LNCaP clone FGC (cell line): ENCODE measurements at places on chromosomes 3 and 15.

DNA sequence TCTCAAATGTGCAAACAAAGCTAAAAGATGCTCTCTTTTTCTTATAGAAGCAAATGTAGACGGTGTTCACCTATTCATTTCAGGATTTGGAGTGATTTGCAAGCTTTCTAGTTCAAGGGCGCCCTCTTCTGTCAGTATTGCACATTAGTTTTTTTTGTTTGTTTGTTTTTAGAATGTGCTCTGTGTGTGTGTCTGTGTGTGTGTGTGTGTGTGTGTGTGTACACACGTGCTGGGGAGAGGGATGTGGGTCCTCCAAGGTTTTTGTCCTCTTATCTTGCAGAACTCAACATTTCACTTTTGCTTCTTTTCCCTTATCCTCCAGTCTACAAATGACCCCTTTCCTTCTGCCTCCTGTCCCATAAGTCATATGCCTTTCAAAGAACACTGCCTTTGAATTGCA, 23.5 kb downstream of the DNAH1 start:
- peak; percentile 78 for DNase-seq

DNA sequence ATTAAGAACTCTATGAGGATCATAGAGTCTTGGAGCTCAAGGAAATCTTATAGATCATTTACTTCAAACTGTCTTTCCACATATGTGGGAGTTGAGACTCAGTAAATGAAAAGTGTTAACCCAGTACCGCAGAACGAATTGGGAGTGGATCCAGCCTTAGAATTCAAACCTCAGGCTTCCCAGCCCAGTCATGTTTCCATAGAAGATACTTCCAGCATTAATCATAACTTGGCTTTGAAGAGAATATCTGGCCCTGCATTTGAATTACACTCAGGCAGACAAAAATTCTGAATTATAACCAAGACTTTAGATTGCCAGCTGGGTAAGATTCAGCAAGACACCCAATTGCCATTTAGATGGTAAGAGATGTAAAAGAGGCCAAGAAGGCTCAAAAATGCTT, 972.0 kb downstream of the TUSC7 start:
- no peak for DNase-seq

GRCh38 chr3:111012388-111013248, 59.0 kb upstream of the NECTIN3 start:
- DNase-seq, result no peak

GRCh38 chr15:98397419-98397818, 250.9 kb upstream of the IGF1R start:
- no peak for DNase-seq

DNA sequence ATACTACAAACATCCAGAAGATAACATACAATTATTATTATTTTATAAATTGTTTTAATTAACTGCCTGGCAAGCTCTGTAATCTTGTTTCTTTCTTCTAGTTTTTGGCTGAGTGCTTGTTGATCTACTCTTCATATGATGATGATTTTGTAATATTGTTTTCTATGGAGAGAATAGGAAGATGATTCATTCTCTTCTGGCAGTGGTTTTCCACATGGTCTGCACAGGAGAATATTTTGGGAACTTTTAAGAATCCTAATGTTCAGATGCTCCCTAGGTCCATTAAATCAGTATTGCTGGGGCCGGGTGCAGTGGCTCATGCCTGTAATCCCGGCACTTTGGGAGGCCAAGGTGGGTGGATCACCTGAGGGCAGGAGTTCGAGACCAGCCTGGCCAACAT, 37.6 kb downstream of the CACNA2D3 start:
- DNase-seq, result no peak

- DNase-seq, result no peak
Measured at GRCh38 chr15:82570721-82571508, 30.7 kb upstream of the RPS17 start.

DNA sequence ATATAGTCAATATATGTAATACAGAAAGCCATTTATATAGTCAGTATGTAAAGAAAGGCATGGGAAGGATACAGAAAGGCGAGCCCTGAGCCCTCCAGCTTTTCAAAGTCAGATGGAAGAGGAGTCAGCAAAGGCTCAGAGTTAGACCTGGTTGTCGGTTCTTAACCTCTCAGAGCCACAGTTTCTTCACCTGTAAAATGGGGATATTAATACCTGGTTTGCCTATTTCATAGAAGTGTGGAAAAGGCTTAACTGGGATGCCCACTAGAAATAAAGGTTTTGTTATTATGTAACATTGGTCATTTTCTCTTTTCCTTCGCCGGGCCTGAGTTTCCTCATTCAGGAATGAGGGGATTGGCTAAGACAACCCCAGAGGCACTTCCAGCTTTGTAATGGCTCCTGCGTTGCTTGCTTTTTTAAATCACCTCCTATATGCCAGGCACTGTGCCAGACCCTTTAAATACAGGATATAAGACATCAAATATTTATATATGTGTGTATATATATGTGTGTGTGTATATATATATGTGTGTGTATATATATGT, 2.4 kb downstream of the CRELD1 start:
- DNase-seq, result no peak

DNA sequence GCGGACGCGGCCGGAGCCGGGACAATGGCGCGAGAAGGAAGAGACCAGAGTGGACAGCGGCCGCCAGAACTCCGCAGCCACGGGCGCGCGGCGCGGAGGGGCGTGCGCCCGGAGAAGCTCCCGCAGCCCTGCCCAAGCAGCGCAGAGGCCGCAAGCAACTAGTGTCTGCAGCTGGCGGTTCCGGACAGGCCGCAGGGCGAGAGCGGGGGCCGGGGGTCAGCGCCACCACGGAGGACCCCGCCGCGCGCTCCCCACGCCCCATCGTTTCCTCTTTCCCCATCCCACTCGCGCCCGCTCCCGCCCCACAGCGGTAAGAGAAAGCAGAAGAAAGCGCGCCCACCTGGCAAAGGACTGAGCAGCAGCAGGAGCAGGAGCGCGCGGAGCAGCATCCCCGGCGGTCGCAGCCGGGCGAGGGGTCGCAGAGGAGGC, 440 bp downstream of the PRTG start:
- DNase-seq, result no peak

DNA sequence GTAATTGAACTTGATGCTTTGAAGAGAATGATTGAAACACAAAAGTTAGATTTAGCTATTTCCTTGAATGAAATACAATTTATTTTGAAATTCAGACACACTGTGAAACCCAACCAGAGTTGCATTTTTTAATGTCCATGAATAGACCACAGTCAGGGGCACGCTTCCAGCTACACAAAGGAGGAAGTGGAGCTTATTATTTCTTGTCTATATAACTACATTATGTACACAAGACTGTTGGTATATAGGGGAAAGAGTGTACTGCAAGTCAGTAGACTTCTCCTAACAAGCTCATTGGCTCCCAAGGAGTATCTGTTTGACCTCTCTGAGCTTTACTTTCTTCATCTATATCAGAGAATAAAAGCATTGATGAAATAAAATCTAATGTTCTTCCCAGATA, 326.2 kb downstream of the RYR3 start:
- DNase-seq, result no peak

- no peak for DNase-seq
Measured at GRCh38 chr3:82509106-82509842, 747.8 kb upstream of the GBE1 start.

- DNase-seq, result no peak
Measured at GRCh38 chr15:89475661-89476060, 20.7 kb downstream of the RHCG start.
